ENCODE measurements at places on chromosomes 5 and 9. TPM values are rescaled to one million over a fixed set of nuclear protein-coding genes. Genes with fewer than 3 reads are reported as not detected.

- H3K4me1 ChIP-seq = no peaks in the 10 kb centered on the region
- no peak overlapping the region for H3K27ac ChIP-seq
- DNase-seq = no peak
- no peak overlapping the region for H3K4me3 ChIP-seq
- no peaks in the 10 kb centered on the region for H3K27me3 ChIP-seq
Observed at GRCh38 chr5:27494887-27495286, 456.5 kb upstream of the CDH9 start.

PCDHB9 gene
- total RNA-seq = not detected

- H3K27ac ChIP-seq = peak overlapping the region; percentile 39
- H3K36me3 ChIP-seq = peaks cover 14% of the 10 kb centered on the region
- H3K4me1 ChIP-seq = peaks cover 31% of the 10 kb centered on the region
- peak; percentile 31 for DNase-seq
- no peaks in the 10 kb centered on the region for H3K27me3 ChIP-seq
Observed at GRCh38 chr9:130072515-130073235, 19.0 kb downstream of the GPR107 start.

DNA sequence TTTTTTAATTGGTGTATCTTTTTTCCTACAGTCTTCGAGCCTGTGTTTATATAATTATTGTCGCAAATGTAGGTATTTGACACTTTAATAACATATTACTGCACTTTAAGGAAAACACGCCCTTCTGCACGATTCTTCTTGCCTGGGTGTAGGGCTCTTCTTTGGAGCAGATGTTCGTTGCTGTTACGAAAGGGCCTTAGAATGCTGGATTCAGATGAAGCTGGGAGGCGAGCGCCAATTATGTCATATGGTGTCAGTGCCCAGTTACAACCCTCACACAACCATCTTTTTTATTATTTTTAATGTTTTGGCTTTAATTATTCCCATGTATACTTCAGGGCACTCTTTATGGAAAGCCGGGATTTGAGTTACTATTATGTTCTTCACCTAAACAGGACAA is 553.0 kb downstream of the EBF1 start:
- no peak overlapping the region for H3K4me3 ChIP-seq
- H3K4me1 ChIP-seq = peaks cover 24% of the 10 kb centered on the region
- no peaks in the 10 kb centered on the region for H3K36me3 ChIP-seq
- H3K27ac ChIP-seq = no peak overlapping the region

SV2C gene
- total RNA-seq = not detected

GRCh38 chr9:134127616-134128015 is 8.3 kb upstream of the WDR5 start:
- H3K27me3 ChIP-seq = no peaks in the 10 kb centered on the region
- H3K36me3 ChIP-seq = no peaks in the 10 kb centered on the region
- DNase-seq = no peak
- H3K27ac ChIP-seq = no peak overlapping the region
- H3K4me1 ChIP-seq = peaks cover 3% of the 10 kb centered on the region
- no peak overlapping the region for H3K4me3 ChIP-seq

GRCh38 chr5:120073722-120074121 is 390.4 kb upstream of the PRR16 start:
- H3K27ac ChIP-seq = no peak overlapping the region
- DNase-seq = no peak

- no peaks in the 10 kb centered on the region for H3K4me1 ChIP-seq
- H3K36me3 ChIP-seq = no peaks in the 10 kb centered on the region
- H3K4me3 ChIP-seq = no peak overlapping the region
- H3K27ac ChIP-seq = no peak overlapping the region
- DNase-seq = no peak
Observed at GRCh38 chr9:108217431-108218349, 638.1 kb downstream of the ACTL7B start.

GRCh38 chr5:164869325-164869724 is 1363.9 kb downstream of the MAT2B start:
- H3K4me1 ChIP-seq = no peaks in the 10 kb centered on the region
- H3K27ac ChIP-seq = no peak overlapping the region
- H3K4me3 ChIP-seq = no peak overlapping the region
- H3K27me3 ChIP-seq = no peaks in the 10 kb centered on the region
- H3K36me3 ChIP-seq = no peaks in the 10 kb centered on the region
- no peak for DNase-seq

DNA sequence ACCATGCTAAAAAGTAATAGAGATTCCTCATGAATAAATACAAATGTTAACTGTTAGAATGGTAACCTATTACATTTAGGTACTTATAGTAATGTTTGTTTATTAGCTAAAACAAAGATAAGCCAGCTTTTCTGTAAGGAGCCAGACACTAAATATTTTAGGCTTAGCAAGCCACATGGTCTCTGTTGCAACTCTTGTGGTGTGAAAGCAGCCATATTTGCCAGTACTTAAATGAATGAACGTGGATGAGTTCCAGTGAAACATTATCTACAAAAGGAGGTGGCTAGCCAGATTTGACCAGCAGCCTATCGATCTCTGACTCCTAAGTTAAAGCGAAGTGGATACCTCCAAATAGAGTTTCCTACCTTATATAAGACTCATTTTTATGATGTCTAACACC is 331.6 kb downstream of the CDH12 start:
- no peaks in the 10 kb centered on the region for H3K4me1 ChIP-seq
- no peak overlapping the region for H3K4me3 ChIP-seq
- no peaks in the 10 kb centered on the region for H3K27me3 ChIP-seq
- no peak overlapping the region for H3K27ac ChIP-seq
- H3K36me3 ChIP-seq = no peaks in the 10 kb centered on the region

- H3K4me1 ChIP-seq = no peaks in the 10 kb centered on the region
- H3K36me3 ChIP-seq = peaks cover 52% of the 10 kb centered on the region
- H3K4me3 ChIP-seq = no peak overlapping the region
- H3K27me3 ChIP-seq = no peaks in the 10 kb centered on the region
Observed at GRCh38 chr5:172093559-172093958, 87.1 kb upstream of the FBXW11 start.

- no peaks in the 10 kb centered on the region for H3K4me1 ChIP-seq
- no peaks in the 10 kb centered on the region for H3K27me3 ChIP-seq
- H3K27ac ChIP-seq = no peak overlapping the region
- H3K4me3 ChIP-seq = no peak overlapping the region
- no peak for DNase-seq
Observed at GRCh38 chr5:118628660-118629354, 359.5 kb downstream of the DTWD2 start.

Data from activated CD8-positive, alpha-beta T cell treated with anti-CD3 and anti-CD28 coated beads for 36 hours (primary cell).